ENCODE measurements at places on chromosomes 6 and 20. TPM values are rescaled to one million over a fixed set of nuclear protein-coding genes. Genes with fewer than 3 reads are reported as not detected.

DNA sequence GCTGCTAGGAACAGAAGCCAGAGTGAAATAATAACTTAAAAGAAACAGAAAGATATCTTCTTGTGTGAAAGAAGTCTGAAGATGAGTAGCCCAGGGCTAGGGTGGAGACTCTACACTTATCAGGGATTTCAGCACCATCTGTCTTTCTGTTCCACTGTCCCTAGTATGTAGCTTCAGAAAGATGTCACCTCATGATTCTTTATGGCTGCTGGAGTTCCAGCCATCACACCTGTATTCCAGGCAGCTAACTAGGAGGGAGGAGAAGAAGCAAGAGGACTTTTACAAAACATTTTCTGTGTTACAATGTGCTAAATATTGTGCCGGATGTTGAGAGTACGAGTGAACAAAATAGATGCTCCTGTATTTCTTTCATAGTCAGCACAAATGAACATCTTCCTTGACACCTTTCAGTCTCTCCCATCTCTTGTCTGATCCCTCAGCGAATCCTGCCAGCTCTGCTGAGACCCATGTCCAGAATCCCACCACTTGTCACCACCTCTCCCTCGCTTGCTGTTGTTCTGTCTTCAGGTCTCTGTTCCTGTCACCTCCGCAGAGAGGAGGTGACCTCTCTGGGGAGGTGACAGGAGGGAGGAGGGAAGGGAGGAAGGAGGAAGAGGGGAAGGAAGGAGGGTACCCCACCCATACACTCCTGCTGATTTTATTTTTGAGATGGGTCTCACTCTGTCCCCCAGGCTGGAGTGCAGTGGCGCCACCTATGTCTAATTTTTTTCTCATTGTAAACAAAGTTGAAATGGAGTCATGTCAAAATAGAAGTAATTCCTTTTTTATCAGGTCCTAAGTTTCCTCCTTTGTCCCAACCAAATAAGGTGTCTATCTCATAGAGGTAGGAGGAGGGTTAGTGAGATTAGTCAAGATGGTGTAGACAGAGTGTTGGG is 188.9 kb downstream of the TFAP2C start:
- DNase-seq = no peak

TTK gene
- not detected for total RNA-seq

GRCh38 chr6:36604090-36605060 is 10.2 kb downstream of the SRSF3 start:
- no peak for DNase-seq

- DNase-seq = no peak
These were observed 19.2 kb upstream of the ZSCAN9 start for GRCh38 chr6:28205879-28206278.

GRCh38 chr6:144989319-144990107 is 704.4 kb downstream of the UTRN start:
- no peak for DNase-seq

- no peak for DNase-seq
These were observed 40.5 kb downstream of the RAB44 start for GRCh38 chr6:36738108-36738507.

Data from stomach (tissue), 19 donors.